ENCODE measurements at places on chromosomes 5 and 9. TPM values are rescaled to one million over a fixed set of nuclear protein-coding genes. Genes with fewer than 3 reads are reported as not detected.

DNA sequence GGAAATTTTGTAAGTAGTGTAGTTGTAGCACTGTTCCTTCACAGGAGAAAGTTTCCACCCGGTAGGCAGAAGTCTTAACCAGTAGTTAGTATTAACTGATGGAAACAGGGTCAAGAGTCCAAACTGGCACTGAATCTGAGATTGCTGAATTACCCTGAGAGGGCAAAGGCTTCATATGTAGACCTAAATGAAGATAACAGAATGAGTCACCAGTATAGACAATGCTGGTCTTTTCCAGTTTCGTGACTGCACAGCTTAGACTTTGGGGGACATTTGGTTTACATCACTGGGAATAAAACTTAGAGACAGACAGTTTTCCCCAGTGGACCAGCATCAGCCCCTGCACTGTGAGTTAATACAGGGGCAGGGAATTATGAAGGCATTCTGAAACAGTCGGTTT is 60.5 kb downstream of the PCSK5 start:
- no peak for DNase-seq

DNA sequence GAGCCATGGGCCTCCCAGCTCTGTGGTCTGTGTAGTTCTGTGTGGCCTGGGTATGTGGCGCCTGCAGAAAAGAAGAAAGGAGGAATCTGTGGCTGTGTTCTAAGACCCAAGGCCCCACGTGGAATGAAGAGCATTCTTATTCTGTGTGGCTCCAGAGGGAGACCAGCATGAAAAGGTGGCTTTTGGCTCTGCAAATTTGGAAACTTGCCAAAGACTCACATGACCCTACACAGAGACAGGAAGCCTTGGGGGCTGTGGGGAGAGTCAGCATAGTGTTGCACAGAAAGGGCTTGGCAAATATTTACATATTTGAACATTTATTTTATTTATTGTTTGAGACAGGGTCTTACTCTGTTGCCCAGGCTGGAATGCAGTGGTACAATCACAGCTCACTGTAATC is 193.3 kb downstream of the TMEM38B start:
- DNase-seq = no peak

GRCh38 chr9:134783699-134784039 is 96.9 kb upstream of the FCN2 start:
- DNase-seq = no peak

DNA sequence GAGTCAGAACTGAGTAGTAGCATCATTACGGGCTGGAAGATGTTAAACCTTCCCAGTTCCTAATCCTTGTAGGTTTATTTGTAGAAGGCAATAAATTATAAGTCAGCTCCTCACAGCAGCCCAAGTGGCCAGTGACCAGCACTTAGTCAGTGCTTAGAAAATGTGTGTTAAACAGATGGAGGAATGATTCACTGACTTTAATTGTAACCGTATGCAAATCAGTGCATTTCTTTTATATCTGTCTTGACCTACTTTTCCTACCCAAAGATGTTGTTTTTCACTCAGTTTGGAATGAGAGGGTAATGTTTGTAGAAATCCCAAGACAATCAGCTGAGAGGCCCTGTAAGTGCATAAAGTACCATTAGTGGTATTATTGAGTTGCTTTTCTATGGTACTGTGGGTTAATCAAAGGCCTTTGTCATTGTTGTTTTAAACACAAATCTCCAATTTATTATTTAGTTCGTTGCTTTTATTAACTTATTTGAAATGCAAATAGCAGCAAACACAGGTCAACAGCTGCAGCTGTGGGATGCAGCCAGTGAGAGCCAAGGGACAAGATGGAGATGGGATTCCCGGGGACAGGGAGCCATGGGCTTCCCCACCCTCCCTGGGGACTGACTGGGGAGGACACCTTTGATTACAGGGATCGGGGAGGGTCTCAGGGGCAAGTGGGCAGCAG is 49.8 kb downstream of the MAP1B start:
- DNase-seq = no peak

GRCh38 chr5:169354263-169354662 is 53.3 kb upstream of the SLIT3 start:
- DNase-seq = no peak

- DNase-seq = no peak
These were observed 732 bp upstream of the SMIM15 start for GRCh38 chr5:61162832-61163567.

GRCh38 chr9:125472562-125472925 is 210.9 kb downstream of the GAPVD1 start:
- no peak for DNase-seq

GRCh38 chr9:87071473-87071872 is 124.2 kb upstream of the GAS1 start:
- DNase-seq = no peak

DNA sequence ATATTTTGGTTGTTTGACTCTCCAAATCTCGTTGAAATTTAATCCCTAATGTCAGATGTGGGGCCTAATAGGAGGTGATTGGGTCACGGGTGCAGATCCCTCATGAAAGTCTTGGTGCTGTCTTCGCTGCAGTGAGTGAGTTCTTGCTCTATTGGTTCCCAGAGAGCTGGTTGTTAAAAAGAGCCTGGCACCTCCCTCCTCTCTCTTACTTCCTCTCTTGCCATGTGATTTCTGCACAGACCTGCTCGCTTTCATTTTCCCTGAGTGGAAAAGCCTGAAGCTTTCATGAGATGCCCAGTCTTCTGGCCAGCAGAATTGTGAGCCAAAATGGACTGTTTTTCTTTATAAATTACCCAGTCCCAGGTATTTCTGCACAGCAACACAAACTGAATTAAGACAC is 221.6 kb downstream of the MAT2B start:
- no peak for DNase-seq

DNA sequence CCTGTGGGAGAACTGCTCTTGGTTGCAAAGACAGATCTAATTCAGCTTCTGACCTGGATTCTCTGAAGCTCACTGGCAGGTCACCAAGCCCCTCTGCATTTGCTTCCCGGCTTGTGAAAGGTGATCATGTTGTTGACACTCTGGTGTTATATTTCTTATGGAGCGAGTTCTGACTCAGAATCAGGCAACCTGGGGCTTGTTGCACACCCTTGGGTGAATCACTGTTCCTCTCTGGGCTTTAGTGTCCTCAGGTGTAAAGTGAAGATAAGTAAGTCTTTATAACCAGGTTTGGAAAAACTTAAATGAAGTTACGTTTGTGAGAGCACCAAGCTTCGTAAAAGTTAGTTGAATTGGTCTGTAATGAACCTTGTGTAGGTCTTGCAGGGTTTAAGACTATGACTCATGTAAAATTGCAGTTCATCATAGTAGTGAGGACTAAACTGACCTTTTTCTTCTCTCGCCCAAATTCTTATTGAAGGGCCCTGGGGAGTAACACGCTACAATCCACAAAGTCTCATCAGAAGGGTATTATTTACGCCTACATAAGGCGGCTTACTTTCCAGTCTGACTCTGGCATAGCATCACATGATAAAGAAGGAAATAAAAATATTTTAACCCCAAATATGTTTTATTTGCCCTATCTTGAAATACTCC is 218.6 kb downstream of the TMEM38B start:
- DNase-seq = no peak

GRCh38 chr5:138466900-138467710 is 1.8 kb downstream of the EGR1 start:
- DNase-seq = peak; percentile 82

DNA sequence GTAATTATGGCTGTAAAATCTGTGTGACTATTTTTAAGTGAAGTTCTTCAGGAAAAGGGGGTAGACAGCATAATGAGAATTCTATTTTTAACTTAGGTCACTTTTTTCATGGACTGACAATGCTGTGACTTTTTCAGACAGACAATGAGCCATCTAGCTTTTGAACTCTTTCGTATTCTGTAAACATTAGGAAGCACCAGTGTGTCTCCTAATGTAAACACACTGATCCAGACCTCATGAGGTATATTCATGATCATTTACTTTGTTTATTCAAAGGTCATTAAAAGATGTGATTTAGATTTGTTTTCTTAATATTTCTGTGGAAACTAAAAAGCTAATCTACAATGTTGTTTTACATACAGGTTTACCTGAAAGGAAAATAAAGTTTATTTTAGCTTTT is 352.6 kb downstream of the ADGRV1 start:
- no peak for DNase-seq

- no peak for DNase-seq
These were observed 320.3 kb downstream of the ACTL7B start for GRCh38 chr9:108535526-108535925.

DNA sequence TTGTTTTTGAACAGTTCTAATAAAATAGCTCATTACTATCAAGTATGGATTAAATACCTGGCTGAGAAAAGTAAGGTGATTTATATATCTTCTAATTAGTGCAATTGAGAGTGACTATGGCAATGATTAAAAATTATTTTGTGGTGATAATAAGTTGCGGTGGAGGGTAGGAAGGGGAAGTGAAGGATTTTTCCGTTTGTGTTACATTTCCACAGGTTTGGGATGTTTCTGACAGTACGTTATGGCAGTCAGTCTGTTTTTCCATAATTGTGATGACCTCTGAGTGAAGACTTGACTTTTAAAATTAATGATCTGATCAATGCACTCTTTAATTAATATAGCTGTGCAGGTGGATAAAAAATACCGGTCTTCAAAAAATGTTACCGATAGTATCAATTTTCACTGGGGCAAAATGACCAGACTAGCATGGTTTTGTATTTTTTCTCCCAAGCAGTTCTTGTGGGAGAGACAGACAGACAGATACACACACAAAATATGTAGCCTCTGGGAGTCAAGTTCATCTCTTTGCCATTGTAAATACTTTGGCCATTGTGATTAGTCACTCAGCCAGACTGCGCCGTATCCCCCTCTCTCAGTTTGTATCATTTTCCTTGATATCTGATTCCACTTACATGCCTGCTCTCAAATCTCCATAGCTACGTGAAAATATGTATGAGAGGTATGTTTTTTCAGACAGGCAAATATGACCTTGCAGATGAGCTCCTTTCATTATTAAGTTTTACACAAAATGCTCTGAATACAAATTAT is 60.2 kb downstream of the ARHGAP26 start:
- no peak for DNase-seq

DNA sequence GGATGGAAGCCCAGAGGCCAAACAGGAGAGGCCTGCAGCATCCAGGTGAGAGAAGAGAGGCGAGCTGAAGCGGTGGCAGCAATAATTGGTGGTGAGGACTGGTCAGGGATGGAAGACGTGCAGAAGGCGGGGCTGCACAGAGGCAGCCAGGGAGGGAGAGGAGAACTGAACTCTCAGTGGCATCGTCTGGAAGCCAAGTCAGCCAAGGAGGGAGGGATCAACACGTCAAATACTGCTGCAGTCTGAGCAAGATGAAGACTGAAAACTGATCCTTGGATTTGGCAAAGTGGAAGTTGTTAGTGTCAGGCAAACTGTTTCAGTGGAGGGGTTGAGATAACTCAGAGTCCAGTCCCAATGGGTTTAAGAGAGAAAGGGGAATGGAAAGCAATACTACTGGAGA is 145.4 kb downstream of the CDK5RAP2 start:
- DNase-seq = no peak

DNA sequence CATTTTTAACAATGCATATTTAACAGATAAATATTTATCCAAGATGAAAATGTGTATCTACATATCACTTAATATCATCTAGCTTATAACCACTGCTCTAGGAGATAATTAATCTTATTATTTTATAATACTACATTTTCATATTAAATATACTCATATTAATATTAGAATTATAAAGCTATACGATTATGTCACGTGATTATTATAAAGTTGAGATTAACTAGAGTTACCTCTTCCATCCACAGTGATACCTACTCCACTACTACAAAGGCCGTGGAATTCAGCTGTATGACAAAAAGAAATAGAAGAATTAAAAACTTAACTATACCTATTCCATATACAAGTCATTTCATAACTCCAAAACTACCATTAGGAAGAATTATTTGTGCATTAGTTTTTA is 171.9 kb downstream of the FBN2 start:
- DNase-seq = no peak

GRCh38 chr5:61322738-61323725 is 9.0 kb upstream of the ZSWIM6 start:
- DNase-seq = no peak

DNA sequence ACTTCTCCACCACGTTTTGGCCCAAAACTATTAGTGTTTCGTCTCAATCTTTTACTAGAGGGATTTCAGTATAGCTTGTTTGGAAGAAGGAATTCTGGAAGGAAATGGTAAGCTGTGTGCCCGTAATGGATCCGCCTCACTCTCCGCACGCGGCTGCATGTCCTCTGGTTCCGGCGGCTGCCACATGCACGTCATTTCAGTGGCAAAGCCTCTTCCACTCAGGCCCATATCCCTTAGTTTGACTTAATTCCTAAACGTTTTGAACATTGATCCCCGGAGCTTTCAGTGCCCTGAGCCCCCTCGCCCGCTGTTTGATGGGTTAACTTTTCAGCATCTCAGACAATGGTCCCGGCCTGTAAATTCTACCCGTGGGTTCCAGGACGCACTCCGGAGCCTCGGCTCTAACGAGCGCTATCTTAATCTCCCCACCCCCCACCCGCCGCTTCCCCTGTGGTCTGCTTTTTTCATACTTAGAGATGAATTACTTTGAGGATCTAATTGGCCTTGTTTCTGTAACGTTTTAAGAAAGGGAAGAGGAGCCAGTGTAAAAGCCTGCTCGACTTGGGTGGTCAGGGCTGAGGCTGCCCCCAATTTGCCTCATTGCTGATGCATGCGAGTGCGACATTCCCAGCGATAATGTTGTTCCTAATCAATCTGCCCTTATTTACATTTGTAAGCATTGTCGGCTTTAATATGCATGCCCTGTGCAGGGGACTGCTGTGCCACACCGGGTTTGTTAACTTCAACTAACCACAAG is 4.6 kb downstream of the PTCH1 start:
- no peak for DNase-seq

DNA sequence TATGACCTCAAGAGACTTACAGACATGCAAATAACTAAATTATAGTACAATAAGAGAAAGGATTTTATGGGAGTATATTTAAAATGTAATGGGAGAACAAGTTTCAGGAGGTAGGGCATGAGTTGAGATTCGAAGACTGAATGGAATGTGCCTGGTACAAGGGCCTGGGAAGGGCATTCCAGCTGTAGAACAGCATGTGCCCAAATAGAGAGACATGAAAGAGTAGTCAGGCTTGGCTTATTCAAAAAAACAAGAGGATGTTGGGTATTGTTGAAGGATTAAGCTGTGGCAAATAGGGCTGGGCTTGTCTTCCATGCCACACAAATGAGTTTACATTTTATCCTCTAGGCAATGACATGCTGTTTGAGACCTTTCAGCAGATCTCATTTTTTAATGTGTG is 86.9 kb downstream of the FOCAD start:
- no peak for DNase-seq

- no peak for DNase-seq
These were observed 13.9 kb downstream of the PRRC2B start for GRCh38 chr9:131407717-131408195.

ANXA2R gene
- total RNA-seq = 16.4 TPM

TTC1 gene
- 37.0 TPM for total RNA-seq

SLC34A1 gene
- 0.13 TPM for total RNA-seq

DOCK2 gene
- total RNA-seq = 321 TPM

PCDHGA6 gene
- 5.0 TPM for total RNA-seq

PDE6A gene
- total RNA-seq = not detected

ANKRD33B gene
- total RNA-seq = 26.7 TPM

BAAT gene
- not detected for total RNA-seq

AQP7 gene
- total RNA-seq = 0.77 TPM

Measured in spleen (tissue), 13 donors.